WTC11 (cell line): ENCODE measurements at places on chromosomes 7 and 10. TPM values are rescaled to one million over a fixed set of nuclear protein-coding genes. Genes with fewer than 3 reads are reported as not detected.
A peak's percentile ranks its signal among the peaks of the same experiment; 100 is the strongest.

DNA sequence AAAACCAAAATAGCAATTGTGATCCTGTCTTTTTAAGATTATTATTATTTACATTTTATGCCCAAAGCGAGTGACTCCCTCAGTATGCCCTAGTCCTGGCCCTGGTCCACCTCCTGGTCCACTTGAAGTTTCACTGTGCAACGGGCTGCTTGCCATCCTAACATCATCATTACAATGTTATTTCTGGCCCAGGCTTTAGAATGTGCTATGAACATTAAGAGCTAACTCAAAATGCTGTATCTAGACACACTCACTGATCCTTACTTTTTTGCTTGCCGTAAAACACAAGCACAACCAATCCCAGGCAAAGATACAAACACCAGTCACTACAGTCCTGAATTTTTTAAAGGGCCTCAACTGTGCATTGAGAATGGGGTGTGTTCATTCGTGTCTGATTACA lies 38.4 kb downstream of the RHOBTB1 start:
- H3K4me1 ChIP-seq = peaks cover 2% of the 10 kb centered on the region; the same call in 1 of the 2 replicates
- DNase-seq = no peak
- peaks cover 23% of the 10 kb centered on the region for H3K36me3 ChIP-seq
- H3K4me3 ChIP-seq = no peak overlapping the region
- H3K27ac ChIP-seq = no peak overlapping the region; the same call in 1 of the 2 replicates

GRCh38 chr10:6204063-6204340 lies 1.3 kb downstream of the PFKFB3 start:
- H3K36me3 ChIP-seq = peaks cover 11% of the 10 kb centered on the region
- peak; percentile 54 for DNase-seq
- peak overlapping the region; percentile 97 for H3K4me3 ChIP-seq
- H3K4me1 ChIP-seq = peaks cover 28% of the 10 kb centered on the region

Gene UNC5B
- total RNA-seq = 31.2 to 49.6 TPM (median 31.6 TPM) in 3 replicates

DNA sequence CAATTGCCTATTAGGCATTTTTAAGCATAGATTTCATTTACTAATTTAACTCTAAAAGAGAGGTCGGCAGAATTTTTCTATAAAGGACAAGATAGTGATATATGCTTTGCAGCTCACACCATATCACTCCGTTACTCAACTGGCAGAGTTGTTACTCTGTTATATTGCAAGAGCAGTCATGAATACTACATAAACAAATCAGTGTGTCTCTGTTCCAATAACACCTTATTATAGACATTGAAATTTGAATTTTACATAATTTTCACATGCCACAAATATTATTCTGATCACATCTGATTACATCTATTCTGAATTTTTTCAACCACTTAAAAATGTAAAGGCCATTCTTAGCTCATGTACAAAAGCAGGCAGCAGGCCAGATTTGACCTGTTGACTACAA lies 853.9 kb upstream of the LRRTM3 start:
- no peak overlapping the region for H3K4me3 ChIP-seq
- H3K27ac ChIP-seq = no peak overlapping the region
- H3K27me3 ChIP-seq = no peaks in the 10 kb centered on the region
- no peak for DNase-seq

Gene NFE2L3
- 66.8 to 68.6 TPM (median 68.5 TPM) in 3 replicates for total RNA-seq

DNA sequence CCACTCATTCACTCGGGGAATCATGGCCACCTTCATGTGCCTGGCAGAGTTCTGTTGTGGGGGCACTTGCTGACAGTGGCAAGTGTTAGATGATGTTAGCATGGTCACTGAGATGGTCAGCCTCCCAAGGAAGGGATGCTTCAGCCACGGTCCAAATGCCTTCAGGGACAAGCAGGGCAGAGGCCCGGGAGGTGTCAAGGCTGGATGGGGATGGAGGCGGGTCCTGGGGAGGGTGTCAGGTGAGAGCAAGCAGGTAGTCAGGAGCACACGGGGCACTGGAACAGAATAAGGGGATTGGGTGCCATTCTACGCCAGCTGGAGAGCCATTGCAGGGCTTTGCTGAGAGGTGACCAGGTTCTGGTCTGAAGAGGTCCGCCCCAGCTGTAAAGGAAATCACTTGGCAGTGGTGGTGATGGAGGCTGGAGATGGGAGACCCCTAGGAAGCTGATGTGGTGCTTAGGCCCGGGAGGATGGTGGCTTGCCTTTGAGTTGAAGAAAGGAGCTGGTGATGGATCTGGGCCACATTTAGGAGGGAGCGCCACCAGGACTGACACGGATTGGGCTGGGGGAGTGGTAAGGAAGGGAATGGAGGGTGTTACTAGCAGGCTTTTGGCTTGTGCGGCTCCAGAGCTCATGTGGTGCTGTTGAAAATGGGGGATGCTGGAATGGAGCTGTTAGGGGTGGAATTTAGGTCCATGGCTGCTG lies 24.1 kb downstream of the AGAP3 start:
- peaks cover 4% of the 10 kb centered on the region; the same call in 1 of the 2 replicates for H3K27me3 ChIP-seq
- no peaks in the 10 kb centered on the region for H3K36me3 ChIP-seq
- H3K4me3 ChIP-seq = no peak overlapping the region

- no peaks in the 10 kb centered on the region for H3K27me3 ChIP-seq
- peaks cover 44% of the 10 kb centered on the region for H3K36me3 ChIP-seq
- no peak overlapping the region for H3K27ac ChIP-seq
- no peaks in the 10 kb centered on the region for H3K4me1 ChIP-seq
- DNase-seq = no peak
Observed at GRCh38 chr10:839550-840205, 91.8 kb downstream of the LARP4B start.

- no peaks in the 10 kb centered on the region for H3K36me3 ChIP-seq
- no peak overlapping the region for H3K4me3 ChIP-seq
- no peak for DNase-seq
- no peaks in the 10 kb centered on the region for H3K27me3 ChIP-seq
Observed at GRCh38 chr7:16271990-16272665, 149.2 kb downstream of the CRPPA start.
